ENCODE measurements at places on chromosomes 6 and 20. TPM values are rescaled to one million over a fixed set of nuclear protein-coding genes. Genes with fewer than 3 reads are reported as not detected.

FNDC1 gene
- total RNA-seq, result 0.64 TPM

SPDEF gene
- 28.3 TPM for total RNA-seq

CDC5L gene
- total RNA-seq, result 16.5 TPM

C6orf15 gene
- total RNA-seq, result not detected

PAK5 gene
- total RNA-seq, result not detected

MDFI gene
- 2.2 TPM for total RNA-seq

SLCO4A1 gene
- total RNA-seq, result 13.7 TPM

THEMIS gene
- 1.1 TPM for total RNA-seq

TUBE1 gene
- 25.8 TPM for total RNA-seq

All from transverse colon (tissue), 4 donors.